ENCODE measurements at places on chromosomes 7 and 10.

DNA sequence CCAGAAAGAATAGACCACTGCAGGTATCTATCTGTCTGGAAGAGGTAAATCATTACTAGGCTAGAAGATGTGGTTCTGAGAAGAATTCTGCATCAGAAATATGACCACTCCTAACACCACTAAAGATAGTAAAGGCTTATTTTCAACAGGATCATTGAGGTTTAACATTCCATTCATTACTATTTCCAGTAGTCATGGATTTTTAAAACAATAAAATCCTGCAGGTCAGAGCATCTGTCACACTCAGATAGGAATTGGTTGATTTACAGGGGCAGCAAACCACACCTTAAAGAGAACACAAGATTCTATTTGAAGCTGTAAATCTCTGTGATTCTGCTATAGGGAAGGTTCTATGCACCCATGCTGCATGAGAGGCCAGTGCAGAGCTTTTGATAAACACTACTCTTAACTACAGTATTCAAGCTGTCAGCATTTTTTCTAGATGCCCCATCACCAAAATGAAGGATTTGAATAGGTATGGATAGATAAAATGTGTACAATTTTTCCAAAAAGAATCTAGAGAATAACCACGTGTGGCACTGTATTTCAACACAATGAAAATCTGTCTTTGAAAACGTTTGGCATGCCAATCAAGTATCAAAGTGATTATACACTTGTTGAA, 14.6 kb downstream of the LRRC17 start:
- no peak for DNase-seq

DNA sequence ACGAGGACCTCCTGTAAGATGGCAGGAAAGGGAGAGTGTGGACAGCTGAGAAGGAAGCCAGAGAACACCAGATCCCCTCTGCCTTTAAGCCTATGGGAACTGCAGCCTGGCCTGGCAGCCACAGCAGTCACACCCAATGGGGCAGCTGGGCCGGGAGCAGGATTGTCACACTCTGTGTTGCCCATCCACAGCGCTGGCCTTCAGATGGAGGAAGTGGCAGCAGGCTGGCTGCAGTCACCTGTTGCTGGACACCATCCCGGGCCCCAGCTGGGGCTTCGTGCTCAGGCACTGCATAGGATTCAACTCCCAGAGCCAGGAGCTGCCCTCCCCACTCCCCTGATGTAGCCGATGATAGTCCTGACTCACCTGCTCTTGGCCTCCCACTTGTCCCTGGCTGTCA, 114.4 kb downstream of the COL13A1 start:
- DNase-seq = no peak

DNA sequence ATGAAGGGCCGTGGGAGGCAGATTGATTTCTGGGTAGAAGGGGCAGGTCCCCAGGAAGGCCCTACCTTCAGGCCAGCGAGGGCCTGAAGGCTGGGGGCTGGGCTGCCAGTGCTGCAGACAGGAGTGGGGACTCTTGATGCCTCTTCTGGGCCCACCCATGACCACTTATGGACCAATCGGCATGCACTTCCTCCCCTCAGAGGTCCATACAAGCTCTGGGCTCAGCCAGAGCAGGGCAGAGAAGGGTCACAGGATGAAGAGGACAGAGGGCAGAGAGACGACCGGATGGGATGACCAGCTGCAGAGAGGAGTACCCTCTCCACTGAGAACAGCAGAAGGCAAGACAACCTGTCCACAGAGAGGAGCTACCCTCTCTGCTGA, 120.1 kb downstream of the DYNC2I1 start:
- DNase-seq = no peak

DNA sequence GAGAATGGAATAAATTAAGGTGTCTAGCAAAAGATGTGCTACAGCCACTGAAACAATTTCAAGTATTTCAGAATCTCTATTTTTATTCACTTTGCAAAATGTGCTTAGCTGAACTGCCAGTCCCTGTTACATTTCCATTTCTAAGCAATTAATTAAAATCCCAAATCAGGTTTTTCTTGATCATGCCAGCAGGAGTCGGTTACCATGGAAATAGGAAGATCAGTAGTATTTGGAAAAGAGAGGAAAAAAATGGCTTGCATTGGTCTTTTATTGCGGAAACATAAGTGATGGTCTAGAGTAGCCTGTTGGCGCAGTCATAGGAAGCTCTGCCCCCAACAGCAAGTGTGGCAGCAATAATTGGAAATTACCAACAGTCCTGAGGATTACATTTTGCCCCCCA, 867.1 kb downstream of the GATA3 start:
- no peak for DNase-seq

DNA sequence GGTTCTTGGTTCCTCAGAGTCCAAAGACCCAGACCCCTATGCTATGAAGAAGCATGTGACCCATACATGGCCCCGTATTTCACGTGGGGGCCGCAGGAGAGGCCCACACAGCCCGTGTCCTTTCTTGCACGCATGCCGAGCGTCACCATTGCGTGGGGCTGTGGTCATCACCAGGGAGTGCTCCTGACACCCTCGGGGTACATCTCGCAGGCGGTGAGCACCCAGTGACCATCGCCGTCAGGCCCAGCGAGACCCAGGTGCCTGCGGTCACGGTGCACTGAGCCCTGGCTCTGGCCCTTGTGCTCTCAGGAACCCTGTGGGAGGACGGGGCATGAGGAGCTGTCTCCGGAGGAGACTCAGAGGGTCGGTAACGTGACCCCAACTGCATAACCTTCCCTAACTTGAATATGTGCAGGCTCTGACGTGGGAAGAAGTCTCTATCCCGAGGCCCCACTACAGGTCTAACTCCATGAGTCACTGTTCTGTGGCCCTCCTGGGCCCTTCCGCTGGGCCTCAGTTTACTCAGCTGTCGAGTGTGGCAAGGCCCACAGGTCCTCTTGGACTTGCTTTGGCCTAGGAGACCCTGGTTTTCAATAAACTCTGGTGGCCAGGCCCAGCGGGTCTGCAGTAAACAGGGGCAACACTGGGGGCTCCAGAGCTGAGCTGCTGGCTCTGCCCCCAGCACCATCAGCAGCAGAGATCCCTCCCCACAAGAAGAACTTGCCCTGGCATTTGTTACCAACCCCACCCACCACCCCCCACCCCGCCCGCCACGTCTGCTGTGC, 503.9 kb downstream of the PTPRN2 start:
- no peak for DNase-seq

- DNase-seq = no peak
Measured at GRCh38 chr7:155265961-155266360, 31.7 kb upstream of the INSIG1 start.

- no peak for DNase-seq
Measured at GRCh38 chr7:3162289-3162688, 118.6 kb upstream of the CARD11 start.

GRCh38 chr10:66671562-66671961, 254.3 kb upstream of the LRRTM3 start:
- DNase-seq = no peak

DNA sequence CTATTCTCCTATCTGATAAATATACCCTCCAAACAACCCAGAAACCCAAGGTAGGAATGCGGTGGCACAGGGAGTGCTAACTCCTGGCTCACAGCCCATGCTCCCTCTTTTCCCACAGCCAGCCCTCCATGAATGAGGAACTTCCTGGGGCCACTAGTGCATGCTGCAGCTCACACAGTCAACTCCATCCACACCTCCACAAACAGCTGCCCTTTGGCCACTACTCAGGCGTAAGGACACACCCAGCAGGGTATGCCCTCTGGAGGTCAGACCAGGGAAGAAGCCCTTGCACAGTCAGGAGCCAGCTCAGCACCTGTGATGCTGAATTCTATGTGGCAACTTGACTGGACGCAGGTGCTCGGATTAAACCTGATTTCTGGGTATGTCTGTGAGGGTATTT, 85.2 kb upstream of the PIK3CG start:
- DNase-seq = no peak

DNA sequence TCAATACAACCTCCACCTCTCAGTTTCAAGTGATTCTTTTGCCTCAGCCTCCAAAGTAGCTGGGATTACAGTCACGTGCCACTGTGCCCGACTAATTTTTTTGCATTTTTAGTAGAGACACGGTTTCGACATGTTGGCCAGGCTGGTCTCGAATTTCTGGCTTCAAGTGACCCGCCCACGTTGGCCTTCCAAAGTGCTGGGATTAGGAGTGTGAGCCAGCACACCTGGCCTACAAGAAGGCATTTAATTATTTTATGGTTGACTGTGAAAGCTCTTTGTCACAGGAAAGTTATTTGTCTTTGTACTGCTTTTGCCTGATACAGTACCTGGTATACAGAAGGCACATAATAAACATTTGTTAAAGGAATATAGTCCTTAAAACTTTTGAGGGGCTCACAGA, 12.9 kb downstream of the MYOZ1 start:
- DNase-seq = no peak

- DNase-seq = no peak
Measured at GRCh38 chr7:151491859-151492258, 27.8 kb downstream of the RHEB start.

GRCh38 chr10:13706604-13707003, 119.8 kb downstream of the PRPF18 start:
- no peak for DNase-seq

GRCh38 chr10:29135337-29135736, 153.5 kb upstream of the LYZL1 start:
- DNase-seq = no peak

- DNase-seq = no peak
Measured at GRCh38 chr10:91144961-91145360, 75.5 kb upstream of the PCGF5 start.

DNA sequence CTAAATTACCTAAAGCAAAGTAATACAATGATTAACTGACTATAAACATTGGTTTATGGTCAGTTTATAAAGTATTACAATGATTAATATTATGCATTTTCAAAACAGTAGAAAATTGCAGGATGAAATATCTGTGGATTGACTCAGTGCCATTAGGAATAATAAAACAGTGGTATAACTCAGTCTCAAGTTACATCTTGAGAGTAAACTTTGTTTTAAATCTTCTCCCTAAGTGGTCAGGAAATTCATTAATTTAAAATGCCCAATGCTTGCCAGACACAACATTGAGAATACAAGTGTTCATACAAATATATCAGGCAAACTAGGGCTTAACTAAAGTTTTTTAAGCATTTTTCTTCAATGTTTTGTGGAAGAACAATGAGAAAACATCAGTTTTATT, 257.8 kb downstream of the ETV1 start:
- no peak for DNase-seq

DNA sequence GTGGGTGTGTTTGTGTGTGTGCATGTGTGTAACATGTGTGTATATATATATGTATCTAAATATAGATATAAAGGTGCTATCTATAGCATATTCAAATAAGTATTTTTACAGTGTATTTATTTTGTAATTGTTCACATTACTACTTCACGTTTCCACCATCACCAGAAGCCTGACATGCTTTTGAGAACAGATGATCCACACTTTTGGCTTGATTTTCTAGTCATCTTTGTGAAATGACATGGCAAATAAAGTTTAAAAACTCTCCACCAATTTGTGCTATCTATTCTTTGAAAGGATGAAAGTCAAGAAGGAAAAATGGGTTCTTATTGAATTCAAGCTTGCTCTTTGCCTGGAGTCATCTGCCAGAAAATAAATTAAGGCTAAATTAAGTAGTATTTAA, 294.0 kb upstream of the AKR1E2 start:
- no peak for DNase-seq

- no peak for DNase-seq
Measured at GRCh38 chr10:10530313-10530712, 487.4 kb upstream of the CELF2 start.

- no peak for DNase-seq
Measured at GRCh38 chr7:157479326-157479725, 142.5 kb downstream of the DNAJB6 start.

GRCh38 chr10:126997801-126998590, 92.8 kb downstream of the DOCK1 start:
- DNase-seq = no peak

GRCh38 chr7:219581-220150, 27.3 kb downstream of the FAM20C start:
- DNase-seq = no peak

DNA sequence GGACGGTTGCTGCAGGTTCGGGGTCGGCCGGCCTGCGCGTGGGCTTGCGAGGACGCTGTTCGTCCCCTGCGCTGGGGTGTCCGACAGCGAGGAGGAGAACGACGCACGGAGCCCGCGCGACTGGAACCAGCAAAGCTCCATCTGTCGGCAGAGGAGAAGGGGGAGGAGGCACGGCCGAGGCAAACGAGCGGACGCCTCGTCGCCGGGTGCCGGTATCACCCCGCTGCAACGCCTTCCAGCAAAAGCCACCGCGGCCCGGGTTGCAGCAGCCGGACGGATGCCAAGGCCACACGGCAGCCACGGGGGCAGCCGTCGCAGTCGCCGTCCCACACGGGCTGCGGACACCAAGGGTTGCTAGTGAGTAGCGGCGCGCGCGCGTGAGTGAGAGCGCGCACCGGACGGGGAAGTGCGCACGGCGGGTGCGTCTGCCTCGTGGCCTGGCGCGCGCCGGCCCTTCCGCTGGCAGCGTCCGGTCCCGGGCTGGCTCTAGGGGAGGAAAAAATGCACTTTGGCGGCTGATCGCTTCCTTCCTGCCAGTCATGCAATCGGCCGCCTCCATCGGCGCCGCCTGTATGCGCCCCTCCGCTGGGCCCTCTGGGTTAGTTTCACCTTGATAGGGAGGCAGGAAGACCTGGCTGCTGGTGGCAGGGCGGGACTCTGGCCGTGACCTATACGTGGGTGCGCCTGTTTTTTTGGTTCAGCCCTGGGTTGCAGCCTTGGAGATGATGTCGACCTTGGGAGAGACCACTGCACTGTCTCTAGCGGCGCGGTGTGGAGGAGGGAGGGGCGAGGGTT, 434 bp downstream of the STAMBPL1 start:
- peak; percentile 52 for DNase-seq

DNA sequence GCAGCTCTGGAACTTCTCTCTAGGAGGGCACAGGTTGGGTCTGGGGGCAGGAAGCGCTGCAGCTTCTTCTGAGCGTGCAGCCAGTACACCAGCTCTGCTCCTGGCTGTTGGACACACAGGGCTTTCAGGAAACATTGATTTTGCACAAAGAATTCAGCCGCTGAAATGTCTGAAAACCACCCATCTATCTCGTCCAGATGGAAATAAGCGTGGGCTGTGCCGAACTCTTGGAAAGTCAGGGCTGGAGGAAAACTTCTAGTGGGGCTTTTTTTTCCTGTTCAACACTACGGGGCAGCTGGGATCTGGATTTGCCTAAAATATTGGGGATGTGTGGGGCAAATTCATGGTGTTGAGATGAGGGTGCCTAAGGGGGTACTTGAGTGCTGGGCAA, 31.2 kb downstream of the PALD1 start:
- no peak for DNase-seq

DNA sequence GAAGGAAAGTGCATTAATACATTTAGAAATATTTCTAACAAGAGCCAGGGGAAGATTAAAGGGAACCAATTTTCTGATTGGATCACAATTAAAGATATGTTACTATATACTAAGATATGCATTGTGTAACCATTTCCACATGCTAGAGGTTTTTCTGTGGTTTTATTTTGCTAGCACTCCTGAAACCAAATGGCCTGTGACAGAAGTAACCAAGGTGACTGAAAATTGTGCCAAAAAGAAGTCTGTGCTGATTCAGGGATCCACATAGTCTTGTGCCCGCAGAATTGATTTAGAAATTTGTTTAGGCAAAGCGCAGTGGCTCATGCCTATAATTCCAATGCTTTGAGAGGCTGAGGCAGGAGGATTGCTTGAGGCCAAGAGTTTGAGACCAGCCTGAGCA, 1.8 kb downstream of the CC2D2B start:
- DNase-seq = no peak

GRCh38 chr10:50415292-50415691, 164.0 kb upstream of the ASAH2 start:
- DNase-seq = no peak

GRCh38 chr7:115728518-115728917, 302.0 kb downstream of the TFEC start:
- DNase-seq = no peak

Measured in activated T-helper 9 cell treated with anti-CD3 and anti-CD28 coated beads, Interleukin-2, amount 50 U/mL, for 16 hours (primary cell).